Lung microvascular endothelial cell (primary cell): ENCODE measurements at places on chromosomes 2 and 18.

- DNase-seq = no peak
Observed at GRCh38 chr2:66862885-66863650, 428.1 kb downstream of the MEIS1 start.

GRCh38 chr2:237533668-237534161 lies 32.7 kb upstream of the PRLH start:
- DNase-seq = no peak

DNA sequence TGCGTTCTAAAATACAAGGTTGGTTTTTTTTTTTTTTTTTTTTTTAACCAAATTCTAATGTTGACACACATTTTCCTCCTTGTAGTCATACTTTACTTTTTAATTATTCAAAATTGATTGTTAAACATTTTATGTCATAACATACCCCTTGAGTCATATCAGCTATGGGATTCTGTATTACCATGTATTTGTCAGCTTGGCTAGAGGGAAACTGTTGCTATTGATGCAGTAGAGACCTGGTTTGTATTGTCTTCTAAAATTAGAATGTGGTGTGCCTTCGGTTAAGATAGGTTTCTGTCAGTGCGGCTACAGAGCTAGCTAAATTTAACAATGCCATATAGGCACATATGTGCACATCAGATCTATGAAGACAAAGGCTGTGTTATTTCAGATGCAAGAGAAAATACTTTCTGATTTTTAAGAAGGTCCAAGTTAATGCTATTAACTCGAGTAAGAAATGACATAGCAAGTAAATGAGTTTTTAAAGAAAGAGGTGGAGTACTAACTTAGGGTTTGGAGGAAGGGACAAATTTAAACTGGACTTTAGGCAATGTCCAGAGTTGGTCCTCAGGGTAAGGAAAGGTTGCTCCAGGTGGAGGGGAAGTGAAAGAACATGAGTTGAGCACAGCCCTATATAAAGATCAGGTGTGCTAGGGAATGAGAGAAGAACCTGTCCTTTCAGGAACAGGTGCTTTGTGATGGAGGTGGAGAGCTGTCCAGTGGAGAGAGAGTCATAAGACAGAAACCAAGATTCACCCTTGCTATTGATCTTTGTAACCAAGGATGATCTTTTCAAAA lies 152.3 kb downstream of the PRPF40A start:
- DNase-seq = no peak

DNA sequence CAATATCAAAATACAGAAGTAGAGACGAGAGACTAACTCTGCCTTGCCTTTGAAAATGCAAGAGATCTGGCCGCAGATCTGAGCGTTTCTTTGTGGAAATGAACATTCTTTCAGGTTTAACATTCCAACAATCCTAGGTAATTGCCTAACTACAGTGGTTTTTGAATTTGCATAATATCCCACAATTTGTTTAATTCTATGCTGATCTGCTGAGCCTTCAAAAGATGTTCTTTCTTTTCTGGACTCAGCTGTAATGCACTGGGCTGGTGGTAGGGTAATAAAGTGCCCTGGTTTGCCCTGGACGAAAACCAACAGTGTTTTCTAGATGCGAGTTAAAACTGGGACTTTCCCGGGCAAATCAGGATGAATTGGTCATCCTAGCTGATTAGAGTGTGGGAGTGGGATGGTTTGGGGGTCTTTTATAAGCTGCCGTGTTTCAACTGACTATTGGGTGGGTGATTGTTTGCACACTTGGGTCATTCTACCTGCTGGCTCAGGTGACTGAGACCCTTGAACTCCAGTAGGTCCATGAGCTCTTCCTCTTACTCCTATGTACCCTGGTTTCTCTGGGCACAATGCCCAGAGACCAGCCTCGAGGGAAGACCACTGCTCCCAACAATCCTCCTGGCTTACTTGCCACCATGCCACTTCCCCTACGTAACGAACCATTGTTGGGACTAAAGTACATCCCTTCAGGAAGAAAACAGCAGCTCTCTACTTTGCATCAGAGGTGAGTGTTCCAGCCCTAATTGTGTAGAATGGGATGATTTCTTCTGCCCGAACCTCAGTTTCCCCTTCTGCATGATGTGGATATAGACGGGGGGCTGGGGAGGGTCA lies 3.4 kb upstream of the PAX8 start:
- DNase-seq = no peak

DNA sequence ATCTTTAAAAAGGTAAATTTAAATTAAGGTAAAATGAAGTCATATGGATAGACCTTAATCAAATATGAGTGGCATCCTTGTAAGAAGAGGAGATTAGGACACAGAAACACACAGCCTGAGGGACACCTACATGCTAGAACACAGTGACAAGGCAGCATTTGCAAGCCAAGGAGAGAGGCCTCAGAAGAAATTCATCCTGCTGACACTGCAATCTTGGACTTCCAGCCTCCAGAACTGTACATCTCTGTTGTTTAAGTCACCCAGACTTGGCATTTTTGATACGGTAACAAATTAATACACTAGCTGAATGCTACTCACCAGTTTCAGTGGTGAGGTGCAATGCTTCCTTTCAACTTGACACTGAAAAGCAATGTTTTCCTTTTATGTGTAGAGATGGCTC lies 305.0 kb downstream of the TDRD15 start:
- no peak for DNase-seq

DNA sequence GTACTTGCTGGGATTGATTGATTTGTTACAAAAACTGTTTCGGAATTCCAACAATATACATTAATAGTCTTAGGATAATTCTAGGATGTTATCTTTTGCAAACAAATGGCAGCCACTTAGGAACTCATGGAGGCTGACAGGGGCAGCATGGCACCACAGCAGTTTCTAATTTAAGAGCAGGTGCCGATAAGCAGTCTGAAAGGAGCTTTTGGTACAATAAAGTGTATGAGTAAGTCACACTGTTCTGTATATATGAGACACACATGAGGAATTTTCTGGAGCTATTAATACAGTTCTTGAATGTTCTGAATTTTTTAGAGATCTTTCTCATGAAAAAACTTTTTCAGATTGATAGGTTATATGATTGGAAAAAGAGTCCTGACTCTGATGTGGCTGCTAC lies 52.2 kb downstream of the EIF5B start:
- no peak for DNase-seq

- no peak for DNase-seq
Observed at GRCh38 chr2:61288070-61288841, 126.3 kb downstream of the C2orf74 start.

DNA sequence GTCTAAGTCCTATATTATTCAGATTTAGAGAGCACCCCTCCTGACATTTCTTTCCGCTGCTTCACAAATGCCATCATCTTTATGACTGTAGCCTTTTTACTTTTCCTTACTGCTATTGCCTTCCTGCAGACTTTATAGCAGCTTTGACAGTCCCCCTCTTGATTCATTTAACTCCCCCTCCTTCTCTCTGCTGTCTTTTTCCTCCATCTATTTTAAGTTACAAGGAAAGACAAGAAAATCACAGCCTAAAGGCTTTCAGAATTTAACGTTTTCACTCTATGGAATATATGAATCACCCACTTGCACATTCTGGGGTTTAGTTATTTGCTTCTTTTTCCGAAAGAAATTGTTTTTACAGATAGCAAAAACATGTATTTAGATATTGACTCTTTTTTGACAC lies 183.4 kb upstream of the SETBP1 start:
- DNase-seq = no peak

DNA sequence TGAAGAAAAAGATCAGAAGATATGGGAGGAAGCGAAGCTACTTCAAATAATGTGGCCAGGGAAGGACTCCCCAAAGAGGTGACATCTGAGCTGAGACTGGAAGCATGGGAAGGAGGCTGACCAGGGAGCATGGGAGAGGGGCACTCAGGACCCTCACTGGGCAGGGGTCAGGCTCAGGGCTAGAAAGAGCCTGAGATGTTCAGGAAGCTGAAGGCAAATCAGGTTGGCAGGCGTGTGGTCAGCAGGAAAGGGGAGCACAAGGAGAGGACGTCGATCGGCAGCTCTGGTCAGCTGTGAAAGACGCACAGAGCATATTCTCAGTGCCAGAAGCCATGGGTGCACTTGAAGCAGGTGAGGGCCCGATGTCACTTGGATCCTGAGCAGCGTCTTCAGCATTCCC lies 38.2 kb upstream of the KLHL29 start:
- no peak for DNase-seq

DNA sequence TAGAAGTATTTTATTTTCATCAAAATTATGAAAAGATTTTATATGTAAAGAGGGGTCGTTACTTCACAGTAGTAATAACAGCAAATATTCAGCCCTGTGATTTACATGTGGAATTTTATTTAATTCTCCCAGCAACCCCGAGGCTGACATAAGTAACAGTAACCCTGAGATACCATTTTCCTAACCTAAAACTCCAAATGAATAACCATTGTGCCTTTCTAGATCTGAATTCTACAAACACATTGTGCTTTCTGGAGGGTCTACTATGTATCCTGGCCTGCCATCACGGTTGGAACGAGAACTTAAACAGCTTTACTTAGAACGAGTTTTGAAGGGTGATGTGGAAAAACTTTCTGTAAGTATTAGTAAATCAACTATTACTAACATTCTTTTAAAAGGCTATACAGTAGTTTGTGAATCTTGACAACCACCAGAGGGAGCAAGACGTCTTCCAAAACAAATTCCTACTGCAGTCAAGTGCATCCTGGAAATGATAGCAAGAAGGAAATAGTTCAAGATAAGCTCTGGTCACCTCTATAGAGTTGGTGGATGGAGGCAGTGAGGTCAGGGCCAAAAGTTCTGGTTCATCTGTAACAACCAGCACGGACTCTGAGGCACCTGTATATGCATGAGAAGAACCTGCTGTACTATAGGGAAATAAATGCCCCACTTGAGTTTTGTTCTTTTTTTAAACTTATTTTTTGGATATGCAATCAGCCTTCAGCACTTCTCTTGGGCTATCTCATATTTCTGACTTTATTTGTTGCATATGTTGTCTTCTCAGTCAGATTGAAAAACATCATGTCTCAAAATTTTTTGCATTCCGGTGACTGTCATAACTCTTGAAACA lies 37.4 kb downstream of the ACTR2 start:
- DNase-seq = peak; percentile 87

DNA sequence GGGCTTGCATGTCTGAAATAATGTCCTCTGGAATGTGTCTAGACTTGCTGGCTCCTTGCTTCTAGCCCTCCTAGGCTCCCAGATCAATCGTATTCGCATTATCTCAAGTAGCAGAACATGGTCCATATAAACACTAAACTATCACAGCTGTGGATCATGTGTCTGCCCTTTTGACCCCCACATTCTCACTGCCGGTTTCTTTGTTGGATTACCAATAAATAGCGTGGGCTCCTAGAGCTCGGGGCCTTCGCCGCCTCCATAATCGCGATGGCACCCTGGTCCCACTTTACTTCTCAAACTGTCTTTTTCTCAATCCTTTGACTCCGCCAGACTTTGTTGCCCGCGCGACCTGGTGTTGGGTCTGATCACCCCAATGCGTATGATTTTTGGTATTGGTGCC lies 6.3 kb upstream of the SCYGR8 start:
- DNase-seq = no peak

- DNase-seq = no peak
Observed at GRCh38 chr2:85989288-85989865, 100.6 kb upstream of the ST3GAL5 start.

- no peak for DNase-seq
Observed at GRCh38 chr2:44719562-44719961, 221.9 kb upstream of the SIX3 start.

- no peak for DNase-seq
Observed at GRCh38 chr2:117859532-117859911, 45.0 kb downstream of the DDX18 start.

GRCh38 chr18:61198486-61198885 lies 134.7 kb upstream of the CDH20 start:
- DNase-seq = no peak

DNA sequence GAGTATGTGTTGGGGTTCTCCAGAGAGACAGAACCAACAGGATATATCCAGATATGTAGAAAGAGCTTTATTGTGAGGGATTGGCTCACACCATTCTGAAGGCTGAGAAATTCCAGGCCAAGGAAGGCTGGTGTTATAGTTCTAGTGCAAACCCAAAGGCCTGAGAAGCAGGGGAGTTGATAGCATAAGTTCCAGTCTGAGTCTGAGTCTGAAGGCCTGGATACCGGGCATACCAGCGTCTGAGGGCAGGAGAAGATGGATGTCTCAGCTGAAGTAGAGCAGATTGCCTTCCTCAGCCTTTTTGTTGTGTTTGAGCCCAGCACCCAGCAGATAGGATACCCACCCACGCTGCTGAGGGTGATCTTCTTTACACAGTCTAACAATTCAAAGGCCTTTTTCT lies 211.7 kb upstream of the RASGRP3 start:
- DNase-seq = no peak

DNA sequence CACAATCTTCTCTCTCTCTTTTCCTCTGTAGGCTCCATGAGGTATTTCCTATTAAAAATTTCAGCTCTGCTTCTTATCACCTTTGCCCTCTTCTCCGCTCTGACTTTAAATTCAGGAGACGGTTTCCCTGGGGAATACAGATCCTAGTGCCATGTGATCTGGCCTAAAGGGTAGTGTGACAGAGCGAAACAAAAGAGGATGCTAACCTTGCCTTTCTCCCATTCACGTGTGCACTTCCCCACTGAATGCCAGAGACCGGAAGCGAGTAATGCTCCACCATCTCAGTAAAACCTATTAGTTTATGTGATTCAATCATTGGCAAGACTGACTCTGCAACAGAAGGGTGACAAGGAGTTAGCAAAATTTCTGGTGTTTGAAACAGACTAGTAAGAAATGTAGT lies 358.3 kb downstream of the ZNF521 start:
- peak; percentile 39 for DNase-seq

DNA sequence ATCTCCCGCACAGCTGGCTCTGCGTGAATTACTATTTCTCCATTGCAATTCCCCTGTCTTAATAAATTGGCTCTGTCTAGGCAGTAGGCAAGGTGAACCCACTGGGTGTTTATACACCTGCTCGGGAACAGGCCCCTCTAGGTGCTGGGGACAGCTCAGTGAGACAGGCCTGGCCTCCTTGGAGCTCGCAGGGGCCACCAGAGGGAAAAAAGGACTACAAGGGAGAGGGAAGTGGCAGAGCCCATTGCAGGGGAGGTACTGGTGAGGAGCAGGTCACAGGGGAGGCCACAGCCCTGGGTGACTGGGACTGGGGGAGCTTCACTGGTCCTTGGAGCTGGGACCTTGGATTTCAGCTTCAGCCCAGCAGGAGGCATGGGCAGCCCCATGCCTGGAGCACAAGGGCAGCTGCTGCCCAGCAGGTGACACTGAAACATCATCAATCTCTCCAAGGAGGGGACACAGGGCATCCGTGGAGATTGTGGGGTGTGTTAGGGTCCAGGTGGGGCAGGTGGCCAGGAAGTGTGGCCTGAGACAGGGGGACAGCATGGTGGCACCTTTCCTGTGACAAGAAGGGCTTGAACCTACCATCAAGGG lies 31.2 kb downstream of the NGEF start:
- no peak for DNase-seq

DNA sequence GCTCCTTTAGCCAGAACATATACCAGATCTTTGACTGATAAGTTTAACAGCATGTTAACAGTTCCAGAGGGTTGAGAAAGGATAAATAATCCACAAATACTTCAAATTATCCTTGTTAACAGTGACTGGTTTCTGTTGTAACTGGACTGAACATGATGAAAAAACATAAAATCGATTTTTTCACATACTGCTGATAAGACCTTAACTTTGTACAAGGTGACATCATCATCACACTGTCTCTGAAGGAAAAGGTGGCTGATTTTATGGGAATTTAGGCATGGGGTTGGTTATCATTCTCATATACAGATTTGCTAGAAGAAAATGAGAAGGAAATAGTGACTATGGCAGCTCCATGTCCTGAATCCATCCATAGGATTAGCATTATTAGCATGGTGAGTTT lies 36.1 kb downstream of the OTX1 start:
- no peak for DNase-seq
